AG09309 (cell line): ENCODE measurements at places on chromosomes 1 and 21.

DNA sequence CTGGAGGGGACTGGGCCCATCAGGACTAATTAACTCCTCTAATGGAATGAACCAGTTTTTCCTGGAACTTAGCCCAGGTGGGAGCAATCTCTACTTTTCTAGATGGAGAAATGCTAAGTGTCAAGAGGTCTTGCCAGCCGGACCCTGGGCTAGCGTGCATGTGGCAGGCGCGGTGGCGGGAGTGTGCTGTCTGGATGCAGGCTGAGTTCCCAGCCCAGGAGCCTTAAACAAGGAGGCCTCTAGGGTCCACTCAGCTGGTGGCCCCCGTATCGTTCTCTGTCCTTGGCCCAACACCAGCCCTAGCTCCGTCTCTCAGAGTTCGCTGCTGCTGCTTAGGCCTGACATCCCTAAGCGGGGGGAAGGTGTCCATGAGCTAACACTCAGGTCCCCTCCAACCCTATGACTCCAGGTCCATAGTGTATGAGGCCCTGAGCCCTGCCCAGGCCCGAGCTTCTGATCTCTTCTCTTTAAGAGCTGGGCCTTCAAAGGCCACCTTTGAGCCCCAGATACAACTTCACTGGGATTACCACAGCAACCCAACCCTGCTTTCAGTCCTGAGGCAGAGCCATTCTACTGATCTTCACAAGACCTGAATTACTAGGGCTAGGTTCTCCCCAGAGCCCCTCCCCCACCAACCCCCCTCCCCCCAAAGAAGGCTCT is 3.7 kb upstream of the KCNC4 start:
- no peak for DNase-seq

- DNase-seq: no peak
Measured at GRCh38 chr1:209845408-209845725, 17.6 kb downstream of the UTP25 start.

- DNase-seq: no peak
Measured at GRCh38 chr1:85417017-85417416, 47.9 kb downstream of the DDAH1 start.

GRCh38 chr1:112318698-112319370 is 77.2 kb upstream of the CTTNBP2NL start:
- DNase-seq: no peak

DNA sequence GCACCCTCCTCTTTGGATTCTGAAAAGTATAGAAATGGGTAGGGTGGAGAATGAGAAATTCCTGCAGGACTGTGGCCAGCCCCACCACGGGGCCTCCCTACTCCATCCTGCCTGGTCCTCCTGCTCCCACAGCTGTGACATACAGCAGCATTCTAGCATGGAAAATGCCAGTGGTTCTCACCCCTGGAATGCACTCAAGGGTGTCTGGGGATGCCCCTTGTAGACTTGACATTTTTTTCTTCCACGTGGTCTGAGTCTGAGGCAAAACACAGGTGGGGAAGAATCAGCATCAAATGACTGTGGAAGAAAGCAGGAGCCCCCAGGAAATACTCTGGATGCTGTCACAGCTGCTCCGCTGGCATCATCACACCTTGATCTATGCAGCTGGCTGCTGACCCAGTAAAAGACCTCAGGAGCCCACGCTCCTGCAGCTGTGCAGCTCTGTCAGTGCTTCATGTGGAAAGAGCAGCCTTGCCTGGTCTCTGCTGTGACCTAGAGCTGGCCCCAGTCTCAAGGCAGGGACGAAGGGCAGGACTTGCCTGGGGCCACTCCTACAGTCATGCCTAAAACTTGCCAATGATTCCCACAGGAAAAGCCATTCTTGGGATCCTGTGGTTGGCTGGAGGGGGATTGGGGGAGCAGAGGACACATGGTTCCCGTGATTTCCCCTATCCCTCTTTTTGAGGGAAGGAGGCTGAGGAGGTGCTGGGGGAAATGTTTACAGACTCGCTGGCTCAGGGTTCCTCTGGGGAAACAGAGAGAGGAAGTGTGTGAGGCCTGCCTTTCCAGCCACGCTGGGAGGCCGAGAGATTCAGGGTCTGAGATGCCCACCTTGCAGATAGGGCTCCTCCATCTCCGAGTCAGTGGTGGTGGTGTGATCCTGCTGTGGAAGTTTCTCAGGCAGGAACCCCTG is 10.8 kb upstream of the A3GALT2 start:
- no peak for DNase-seq

- no peak for DNase-seq
Measured at GRCh38 chr1:9182784-9183257, 51.8 kb upstream of the H6PD start.

- DNase-seq: no peak
Measured at GRCh38 chr1:7587773-7588456, 183.2 kb upstream of the VAMP3 start.

DNA sequence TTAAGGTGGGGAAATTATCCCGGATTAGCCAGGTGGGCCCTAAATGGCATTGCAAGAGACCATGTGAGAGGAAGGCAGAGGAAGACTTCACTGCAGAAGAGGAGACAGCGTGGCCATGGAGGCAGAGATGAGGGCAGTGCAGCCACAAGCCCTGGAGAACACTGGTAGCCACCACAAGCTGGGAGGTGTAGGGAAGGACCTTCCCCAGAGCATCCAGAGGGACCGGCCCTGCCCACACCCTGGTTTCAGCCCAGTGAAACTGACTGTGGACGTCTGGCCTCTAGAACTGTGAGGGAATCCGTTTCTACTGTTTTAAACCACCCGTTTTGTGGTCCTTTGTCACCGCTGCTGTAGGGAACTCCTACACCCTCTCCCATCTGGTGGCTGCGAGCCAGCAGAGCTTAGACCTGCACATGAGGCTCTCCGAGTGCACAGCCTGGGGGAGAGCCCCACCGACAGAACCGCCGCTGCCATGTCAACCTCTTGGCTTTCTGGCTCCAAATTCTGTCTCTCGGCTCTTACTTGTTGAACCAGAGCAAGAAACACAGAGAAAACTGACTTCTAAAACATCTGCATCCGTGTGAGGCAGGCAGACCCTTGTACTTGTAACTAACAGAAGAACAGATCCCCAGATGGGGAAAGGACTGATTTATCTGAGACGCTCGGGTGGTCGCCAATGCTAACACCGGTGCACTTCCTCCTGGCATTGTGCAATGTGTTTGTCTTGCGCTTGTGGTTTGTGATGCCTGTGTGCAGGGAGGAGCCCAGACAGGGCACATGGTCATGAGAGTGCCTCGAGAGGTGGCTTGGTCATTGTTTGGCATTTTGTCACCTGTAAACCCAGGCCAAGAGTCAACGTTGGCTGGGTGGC is 90.8 kb upstream of the TMPRSS2 start:
- no peak for DNase-seq

DNA sequence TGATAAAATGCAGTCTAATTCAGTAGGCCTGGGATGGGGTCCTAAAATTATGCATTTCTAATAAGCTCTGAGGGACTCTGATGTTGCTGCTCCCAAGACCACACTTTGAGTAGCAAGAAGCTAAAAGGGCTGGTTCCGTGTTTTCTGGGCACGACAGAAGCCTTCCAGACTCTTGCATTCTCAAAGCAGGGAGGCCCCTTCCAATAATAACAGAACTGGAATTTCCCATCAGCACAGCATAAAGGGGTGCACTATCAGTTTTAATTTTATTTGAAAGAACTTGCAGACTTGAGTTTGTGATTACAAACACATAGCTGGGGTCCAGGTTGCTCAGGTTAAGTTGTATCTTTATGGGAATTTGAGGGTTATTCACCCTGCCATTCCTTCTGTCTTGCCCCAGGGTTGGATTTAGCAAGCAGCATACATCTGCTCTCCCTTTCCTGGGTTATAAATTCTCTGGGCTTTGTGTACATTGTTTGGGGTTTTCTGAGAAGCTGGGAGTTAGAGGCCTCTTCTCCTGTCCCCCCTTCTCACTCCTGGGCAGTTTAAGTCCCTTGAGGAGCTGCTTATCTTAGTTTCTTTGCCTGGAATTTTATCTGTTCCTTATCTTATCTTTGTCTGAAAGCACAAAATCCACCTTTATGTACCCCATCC is 94.2 kb upstream of the SLC2A1 start:
- DNase-seq: no peak

GRCh38 chr1:202289009-202289408 is 52.7 kb downstream of the UBE2T start:
- no peak for DNase-seq

GRCh38 chr21:26599261-26599660 is 26.2 kb upstream of the CYYR1 start:
- no peak for DNase-seq

DNA sequence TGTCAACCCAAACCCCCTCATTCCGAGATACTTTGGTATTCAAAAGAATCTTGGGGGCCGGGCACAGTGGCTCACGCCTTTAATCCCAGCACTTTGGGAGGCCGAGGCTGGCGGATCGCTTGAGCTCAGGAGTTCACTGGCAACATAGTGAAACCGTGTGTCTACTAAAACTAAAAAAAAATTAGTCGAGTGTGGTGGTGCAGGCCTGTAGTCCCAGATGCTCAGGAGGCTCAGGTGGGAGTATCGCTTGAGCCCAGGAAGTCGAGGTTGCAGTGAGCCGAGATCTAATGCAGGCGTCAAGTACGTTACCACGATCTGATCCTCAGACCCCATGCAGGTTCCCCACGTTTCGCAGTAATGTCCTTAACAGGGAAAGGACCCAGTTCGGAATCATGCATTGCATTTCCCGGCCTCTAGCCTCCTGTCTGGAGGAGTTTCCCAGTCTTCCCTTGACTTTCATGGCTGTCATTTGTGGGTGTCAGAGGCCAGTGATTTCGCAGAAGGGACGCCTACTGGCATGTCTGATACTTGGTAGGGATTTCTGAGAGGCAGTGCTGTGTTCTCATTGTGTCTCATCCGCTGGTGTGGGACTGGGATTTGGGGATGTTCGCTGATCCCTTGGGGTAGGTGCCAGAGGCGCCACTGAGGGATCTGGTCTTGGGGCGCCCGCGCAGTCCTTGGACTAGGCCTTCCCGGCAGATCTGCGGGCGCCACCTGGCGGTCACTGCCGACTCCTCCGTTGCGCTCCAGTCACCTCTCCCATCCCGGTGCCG is 39.3 kb upstream of the HMGN1 start:
- DNase-seq: peak; percentile 31

DNA sequence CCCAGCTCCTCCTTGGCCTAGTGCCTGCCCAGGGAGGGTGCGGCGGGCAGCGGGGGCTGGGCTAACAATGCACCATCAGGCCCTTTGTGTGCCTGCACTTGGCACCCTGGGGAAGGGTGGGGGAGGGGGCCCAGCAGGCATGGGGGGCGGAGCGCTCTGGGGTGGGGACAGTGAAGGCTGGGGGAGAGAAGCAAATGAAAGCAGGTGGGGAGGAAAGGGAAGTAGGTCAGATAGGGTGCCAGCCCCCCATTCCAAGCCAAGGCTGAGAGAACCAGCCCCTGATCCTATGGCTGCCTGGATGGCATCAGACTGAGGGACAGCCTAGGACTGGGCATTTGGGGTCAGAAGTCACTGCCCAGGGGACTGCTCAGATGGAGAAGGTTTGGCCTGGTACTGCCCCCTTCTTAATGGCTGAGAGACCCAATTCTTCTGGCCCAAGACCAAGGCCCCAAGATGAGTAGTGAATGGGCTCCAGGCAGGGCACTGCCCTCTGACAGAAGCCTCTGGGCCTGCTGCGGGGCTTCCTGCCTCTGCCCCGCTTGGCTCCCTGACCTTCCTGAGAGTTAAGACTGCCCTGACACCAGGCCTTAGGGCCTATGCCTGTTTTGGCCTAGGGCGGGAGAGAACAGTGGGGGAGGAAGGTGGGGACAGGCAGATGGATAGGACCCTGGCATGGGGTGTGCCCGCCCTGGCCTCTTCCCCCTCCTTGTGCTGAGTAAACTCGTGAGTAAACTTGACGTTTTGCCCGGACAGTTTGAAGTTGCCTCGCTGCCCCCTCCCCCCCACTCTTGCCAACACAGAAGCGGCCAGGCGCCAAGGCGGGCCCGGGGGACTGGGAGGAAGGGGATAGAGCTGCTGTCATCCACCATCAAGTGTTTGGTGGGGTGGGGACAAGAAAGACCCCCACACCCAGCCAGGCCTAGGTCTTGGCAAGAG is 2.7 kb downstream of the ZBTB7B start:
- no peak for DNase-seq

GRCh38 chr1:9361630-9362260 is 69.1 kb downstream of the SPSB1 start:
- no peak for DNase-seq

DNA sequence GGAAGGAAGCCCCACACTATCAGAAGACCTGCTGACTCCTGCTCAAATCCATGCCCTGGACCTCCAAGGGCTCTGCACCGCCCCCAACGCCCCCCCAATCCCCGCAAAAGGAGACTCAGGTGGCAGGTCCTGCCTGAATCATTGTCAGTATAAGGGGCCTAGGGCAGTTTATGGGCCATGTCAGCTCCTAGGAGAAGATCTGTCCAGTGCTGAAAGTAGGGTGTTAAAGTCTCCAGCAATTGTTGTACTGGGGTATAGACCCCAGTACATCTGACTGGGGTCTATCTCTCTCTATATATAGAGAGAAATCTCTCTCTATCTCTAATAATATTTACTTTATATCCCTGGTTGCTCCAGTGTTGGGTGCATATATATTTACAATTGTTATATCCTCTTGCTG is 12.1 kb upstream of the OLIG2 start:
- no peak for DNase-seq

GRCh38 chr1:154342132-154342531 is 16.8 kb downstream of the ATP8B2 start:
- DNase-seq: no peak

GRCh38 chr1:84344286-84344685 is 42.8 kb downstream of the SAMD13 start:
- DNase-seq: no peak

DNA sequence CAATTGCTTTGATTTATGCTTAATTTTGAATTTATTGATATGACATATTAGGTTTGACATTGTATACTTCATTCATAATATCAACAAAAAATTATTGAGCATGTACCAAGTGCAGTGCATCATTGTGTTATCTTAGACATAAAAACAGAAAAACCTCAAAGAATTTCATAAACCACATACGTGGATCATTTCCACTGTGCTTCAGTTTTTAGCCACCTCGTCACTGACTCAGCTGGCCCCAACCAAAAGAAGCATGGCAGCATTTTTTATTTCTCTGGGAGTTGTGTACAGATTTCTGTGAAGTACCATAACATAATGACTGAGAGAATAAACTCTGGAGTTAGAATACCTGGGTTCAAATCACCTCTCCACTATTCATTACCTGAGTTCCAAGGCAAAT is 95.6 kb upstream of the C1orf87 start:
- DNase-seq: no peak

- no peak for DNase-seq
Measured at GRCh38 chr1:99650773-99651437, 5.0 kb downstream of the PALMD start.

- no peak for DNase-seq
Measured at GRCh38 chr1:13435458-13435857, 25.2 kb downstream of the PRAMEF20 start.

GRCh38 chr1:66695116-66695515 is 57.1 kb upstream of the DYNLT5 start:
- no peak for DNase-seq

- no peak for DNase-seq
Measured at GRCh38 chr1:5029136-5029535, 374.7 kb downstream of the AJAP1 start.

GRCh38 chr1:232835166-232835565 is 29.9 kb downstream of the MAP10 start:
- no peak for DNase-seq

GRCh38 chr1:10651389-10651766 is 145.1 kb downstream of the CASZ1 start:
- DNase-seq: no peak

- DNase-seq: no peak
Measured at GRCh38 chr1:4422504-4423289, 231.7 kb upstream of the AJAP1 start.
